ENCODE measurements at places on chromosomes 3 and 15.

GRCh38 chr3:45309876-45310275 lies 78.5 kb upstream of the LARS2 start:
- DNase-seq = no peak

GRCh38 chr15:27438403-27439375 lies 467.7 kb downstream of the GABRG3 start:
- no peak for DNase-seq

DNA sequence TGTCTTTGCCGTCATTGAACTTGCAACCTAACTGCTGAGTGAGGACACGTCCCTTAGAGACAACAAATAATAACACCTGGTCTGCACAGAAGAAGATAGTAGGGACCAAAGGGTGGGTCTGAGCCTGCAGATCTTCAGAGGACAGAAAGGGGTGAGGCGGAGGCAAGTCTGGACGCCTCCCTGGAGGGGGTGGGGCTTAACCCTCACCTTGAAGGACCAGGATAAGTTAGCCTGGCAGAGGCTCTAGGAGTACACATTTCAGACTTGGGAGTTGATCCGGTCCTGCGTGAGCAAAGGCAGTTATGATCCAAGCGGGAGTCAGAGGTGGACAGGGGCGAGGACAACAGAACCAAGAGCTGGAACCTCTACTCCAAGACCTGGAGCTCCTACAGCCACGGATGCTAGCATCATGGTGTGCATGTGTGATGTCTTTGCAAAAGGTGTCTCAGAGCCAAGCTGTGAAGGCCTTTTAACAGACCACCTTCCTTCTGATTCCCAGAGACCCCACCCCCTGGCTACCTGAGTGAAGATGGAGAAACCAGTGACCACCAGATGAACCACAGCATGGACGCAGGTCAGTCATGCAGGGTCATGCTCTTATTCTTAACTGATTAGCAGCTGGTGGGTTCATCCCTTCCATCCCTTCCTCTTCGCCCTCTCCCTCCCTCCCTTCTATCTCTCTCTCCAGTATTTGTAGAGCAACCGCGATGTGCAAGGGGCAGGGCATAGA lies 88.0 kb downstream of the AAGAB start:
- no peak for DNase-seq

DNA sequence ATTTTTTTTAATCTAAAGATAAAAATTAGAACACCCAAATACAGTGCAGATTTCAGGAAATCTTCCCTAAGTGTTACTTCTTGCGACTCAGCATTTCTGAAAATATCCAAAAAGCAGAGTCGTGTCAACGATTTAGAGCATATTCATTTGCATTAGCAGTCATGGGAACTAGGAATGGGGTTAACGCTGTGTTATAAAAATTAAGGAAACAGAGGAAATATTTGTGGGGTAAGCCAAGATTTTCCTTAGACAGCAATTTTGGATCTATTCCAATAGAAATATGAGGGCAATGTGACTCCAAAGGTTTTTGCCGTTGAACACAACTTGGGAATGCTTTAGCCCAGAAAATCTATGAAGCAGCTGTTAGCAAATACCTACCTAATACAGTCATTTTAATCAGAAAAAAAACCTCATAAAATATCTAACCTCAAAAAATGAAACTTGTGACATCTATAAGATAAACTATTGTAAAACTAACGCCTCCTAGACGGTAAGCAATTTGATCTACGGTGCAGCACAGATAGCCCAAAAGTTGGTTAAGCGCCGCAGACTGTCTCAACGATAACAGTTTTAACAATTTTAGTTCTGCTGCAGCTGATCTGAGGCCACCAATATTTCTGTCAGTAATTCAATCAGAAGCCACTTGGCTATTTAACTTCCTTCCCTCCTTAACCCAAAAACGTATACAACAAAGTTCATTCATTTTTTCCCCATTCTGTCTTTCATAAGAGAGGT lies 5.8 kb upstream of the ATP11B start:
- no peak for DNase-seq

DNA sequence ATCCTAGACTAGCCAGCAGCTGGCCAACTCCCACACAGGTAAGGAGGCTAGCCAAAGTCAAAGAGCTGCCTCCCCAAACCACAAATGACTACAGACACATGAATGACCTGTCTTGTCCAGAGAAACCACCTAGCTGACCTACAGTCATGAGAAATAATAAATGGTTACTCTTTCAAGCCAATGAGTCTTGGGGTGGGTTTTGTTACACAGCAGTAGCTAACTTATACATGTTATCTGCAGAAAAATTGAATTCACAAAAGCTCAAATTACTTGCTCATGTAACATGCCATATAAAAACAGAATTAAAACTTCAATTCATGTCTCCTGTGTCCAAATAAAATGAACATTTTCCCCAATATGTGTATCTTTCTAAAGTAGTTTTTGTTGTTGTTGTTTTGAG lies 307.4 kb upstream of the NR2F2 start:
- no peak for DNase-seq

DNA sequence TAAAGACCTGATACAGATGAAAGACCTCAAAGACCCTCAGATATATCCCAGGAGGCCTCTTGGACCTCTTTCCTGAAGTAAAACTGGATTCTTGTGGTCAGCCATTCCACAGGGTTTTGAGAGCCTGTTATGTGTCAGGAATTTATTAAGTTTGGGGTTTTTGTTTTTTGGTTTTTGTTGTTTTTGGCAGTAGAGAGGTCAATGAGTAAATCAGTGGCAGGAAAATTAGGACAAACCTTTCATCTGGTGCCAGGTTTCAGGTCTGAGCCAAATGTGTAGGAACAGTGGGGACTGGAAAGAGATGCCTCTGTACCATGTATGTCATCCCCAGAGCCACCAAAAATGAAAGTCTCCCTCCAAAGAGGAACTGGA lies 520.4 kb upstream of the MDFIC2 start:
- no peak for DNase-seq

- no peak for DNase-seq
Measured at GRCh38 chr3:184259878-184260723, 1.3 kb downstream of the CAMK2N2 start.

DNA sequence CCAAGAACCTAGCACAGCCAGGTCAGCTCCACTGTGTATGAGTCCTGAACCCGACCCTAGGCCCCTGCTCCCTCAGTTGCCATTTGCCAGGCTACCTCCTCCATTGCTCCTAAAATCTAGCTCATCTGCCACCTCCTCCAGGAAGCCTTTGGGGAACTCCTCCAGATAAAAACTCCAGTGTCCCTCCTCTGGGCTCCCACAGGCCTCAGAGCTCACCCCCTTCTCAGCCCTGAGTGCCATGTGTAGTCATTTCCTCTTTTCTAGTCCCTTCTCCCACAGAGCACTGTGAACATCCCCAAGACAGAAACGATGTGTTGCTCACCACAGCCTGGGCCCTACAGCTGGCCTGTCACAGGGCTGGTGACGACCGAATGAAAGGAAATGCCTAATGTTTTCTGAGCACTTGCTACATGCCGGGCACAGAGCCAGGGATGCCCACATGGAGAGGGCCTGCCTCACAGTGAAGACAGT lies 61.0 kb downstream of the IQSEC1 start:
- no peak for DNase-seq

- no peak for DNase-seq
Measured at GRCh38 chr3:73101881-73102280, 40.4 kb downstream of the EBLN2 start.

- DNase-seq = no peak
Measured at GRCh38 chr15:80607287-80607980, 87.7 kb upstream of the ABHD17C start.

- no peak for DNase-seq
Measured at GRCh38 chr15:42072141-42072685, 22.1 kb downstream of the PLA2G4D start.

DNA sequence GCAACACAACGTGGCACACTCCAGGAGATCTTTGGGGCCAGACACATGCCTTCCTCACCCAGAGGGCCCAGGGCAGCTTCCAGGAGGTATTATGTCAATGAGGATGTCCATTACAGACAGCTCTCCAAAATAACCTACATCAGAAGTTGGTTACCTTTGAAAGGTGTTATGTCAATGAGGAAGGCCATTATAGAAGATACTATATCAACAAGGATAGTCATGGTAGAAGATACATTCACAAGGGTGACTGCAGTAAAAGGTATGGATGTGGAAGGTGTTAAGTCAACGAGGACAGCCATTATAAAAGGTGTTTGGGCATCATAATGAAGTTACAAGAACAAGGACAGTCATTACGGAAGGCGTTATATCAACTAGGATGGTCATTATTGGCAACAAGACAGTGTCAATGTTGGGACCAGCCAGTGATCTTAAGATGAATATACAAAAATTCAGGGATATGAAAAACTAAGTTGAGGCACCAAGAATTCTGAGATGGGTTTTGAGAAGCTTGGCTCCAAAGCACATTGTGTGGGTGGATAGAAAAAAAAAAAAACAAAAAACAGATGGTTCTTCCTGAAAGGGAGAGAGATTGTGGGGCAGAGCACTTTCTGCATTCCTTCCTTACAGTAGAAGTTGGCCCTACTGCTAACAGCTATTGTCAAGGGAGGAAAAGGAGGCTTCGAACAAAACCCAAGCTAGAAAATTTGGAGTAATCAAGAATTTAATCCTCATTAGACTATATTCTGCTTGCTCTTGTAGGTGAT lies 11.2 kb downstream of the CDCP1 start:
- DNase-seq = no peak

DNA sequence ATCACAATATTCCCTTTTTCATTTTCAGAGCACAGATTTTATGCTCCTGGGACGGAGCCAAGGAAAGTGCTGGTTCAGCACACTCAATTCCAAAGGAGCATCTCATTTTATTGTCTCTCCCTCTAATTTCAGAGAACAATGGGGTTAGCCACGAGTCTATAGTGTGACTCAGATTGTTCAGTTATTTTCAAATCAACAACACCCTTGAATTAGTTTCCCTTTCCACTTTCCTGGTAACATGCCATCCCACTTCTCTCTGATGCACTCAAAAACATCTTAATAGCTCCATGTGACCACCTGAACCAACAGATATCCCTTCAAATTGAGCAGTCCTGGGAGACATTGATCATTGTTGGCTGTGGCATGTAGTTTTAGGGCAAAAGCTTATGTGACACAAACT lies 389.7 kb upstream of the MDFIC2 start:
- DNase-seq = no peak

DNA sequence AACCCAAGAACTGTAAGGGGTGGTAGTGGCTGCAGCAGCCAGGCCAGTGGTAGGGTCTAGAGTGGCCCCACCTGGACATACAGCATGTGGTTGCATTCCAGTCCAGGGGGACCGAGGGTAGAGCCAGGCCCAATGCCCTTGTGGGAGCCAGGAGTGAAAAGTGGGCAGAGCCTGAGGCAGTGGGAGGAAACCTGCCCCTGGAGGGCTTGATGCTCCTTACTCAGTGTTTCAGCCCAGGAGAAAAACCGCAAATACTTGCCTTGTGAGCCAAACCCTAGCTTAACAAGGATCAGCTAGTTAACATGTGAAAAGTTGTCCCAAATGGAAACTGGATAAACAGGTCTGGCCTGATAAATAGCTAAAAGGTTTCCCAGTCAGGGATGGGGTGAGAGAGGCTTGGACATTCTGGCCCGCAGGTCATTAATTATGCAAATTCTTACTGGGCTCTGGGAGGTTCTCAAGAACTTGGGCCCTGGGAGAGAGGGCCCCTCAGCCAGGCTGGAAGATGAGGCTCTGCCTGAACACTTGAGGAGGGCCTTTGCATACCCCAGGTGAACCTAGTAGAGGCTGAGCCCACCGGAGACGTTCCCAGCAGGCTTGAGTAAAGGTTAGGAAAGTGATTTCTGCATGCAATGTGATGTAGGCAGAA lies 222.1 kb downstream of the THSD4 start:
- DNase-seq = no peak

DNA sequence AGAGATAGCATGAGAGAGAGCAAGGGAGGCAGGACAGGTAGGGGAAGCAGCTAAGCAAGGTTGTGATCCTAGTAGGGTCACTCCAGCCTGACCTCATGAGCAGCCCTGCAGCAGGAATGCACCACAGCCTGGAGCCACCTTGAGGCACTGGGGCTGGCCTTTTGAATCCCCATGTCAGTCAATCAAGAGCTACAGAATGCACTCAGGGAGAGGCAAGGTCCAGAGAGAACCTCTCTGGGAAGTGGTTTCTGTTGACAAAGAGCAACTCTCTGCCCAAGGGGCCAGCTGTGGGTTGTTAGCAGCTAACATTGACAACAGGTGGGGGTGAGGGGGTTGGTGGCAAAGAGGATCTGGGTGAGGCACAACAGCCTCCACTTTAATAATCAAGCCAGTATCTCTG lies 54.6 kb downstream of the TRANK1 start:
- no peak for DNase-seq

DNA sequence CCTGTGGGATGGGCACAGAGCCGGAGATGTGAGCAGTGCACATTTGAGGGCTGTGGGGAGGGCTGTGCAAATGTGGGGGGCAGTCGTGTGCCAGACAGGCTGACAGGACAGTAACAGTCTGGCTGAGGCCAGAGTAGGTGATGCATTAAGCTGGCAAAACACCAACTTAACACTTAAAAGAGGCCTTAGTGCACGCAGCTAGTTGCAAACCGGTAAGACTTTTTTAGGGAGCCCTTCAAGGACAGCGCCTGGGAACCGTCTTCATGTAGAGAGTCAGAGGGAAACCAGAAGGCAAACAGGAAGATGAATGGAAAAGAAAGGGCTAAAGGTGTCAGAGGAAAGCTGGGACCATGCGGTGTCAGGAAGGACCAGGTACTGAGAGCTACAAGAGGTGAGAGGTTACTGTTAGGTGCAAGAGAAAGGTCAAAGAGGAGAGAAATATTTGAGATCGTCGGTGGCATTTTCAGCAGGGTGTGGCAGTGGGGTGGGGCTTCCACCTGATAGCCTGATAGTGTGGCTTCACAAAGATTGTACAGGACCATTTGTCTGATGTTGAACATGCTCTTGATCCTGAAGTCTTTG lies 30.0 kb upstream of the CHD2 start:
- no peak for DNase-seq

DNA sequence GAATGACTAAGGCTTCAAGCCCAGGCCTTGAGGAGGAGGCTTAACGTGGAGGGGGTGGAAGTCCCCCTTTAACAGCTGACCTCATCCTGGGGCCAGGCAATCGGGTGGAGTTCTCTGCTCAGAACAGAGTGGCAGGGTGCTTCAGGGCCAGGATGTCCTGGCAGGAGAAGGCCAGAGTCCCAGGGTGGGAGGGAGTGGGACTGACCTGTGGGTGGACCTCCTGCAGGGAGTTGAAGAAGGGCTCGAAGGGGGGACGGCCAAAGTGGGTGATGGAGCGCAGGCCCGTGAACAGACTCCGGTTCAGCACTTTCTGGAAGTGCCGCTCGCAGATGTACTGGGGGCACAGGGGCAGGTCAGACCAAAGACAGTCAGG lies 19.6 kb downstream of the DUOX2 start:
- no peak for DNase-seq

- no peak for DNase-seq
Measured at GRCh38 chr3:114449271-114450007, 155.6 kb downstream of the TIGIT start.

GRCh38 chr3:26960382-26960781 lies 337.8 kb downstream of the LRRC3B start:
- DNase-seq = no peak

Measured in D721Med (cell line).